A172 (cell line): ENCODE measurements at places on chromosomes 5 and 9.
A peak's percentile ranks its signal among the peaks of the same experiment; 100 is the strongest.

DNA sequence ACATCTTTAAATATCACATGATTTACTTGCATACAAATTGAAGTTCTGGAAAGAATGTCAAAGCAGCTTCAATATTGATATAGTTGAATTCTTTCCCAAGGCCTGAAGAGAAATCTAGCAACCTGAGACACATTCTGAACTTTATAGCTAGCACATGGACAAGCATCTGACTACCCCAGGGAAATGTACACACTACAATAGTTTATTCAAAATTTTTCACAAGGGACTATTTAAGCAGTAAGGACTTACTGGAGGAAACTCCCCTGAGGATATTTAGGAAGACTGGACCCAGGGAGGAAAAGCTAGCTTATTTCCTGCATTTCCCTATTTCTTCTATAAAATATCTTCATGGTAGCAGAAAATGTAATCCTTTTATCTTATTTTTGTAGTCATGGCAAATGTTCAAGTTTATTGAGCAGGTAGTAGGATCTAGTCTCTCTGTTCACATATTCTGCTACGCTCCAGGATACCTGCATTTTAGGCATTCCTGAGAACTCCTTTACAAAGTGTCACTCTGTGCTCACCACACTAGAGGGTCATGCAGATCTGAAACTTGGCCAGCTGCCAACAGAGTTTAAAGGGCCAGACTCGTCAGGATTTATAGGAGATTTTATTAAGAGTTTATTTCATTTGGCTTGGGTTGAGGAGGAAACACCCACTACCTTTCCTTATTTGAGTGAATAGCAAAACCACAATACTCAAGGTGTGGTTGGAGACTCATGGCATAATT is 348.4 kb upstream of the FTMT start:
- DNase-seq, result peak; percentile 1

DNA sequence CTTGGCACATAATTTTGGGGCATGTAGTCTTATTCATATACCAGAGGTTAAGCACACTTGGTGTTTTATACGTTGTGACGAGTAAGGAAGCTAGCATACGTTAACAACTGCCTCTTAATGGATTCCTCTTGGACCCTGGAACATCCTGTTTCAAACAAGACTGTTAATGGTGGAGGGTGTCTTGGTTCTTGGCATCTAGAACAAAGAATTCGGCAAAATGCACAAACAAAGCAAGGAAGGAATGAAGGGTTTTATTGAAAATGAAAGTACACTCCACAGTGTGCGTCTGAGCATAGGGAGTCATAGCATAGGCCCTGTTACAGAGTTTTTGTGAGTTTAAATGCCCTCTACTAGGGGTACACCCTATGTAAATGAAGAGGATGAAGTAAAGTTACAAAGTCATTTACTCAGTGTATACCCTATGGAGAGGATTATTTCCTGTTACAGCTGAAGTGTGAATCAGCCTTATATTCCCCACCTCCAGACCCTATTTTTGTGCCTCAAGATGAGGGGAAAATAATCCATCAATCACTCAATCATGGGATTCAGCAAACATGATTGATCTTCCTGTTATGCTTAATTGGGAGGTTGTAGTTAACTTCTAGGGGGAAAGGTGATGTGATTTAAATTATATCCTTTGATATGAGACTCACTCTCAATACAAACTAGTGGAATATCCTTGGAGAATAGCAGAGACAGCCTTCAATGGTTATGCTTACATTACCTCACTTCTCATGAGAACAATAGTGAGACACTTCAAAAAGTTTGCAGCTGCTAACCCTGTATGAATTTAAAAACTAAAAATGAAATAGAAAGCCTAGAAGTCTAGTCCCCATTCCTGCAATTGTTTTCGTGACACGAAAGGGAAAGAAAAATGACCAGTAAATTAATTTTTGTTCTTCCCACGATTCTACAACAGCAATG is 84.9 kb upstream of the MYO10 start:
- no peak for DNase-seq

DNA sequence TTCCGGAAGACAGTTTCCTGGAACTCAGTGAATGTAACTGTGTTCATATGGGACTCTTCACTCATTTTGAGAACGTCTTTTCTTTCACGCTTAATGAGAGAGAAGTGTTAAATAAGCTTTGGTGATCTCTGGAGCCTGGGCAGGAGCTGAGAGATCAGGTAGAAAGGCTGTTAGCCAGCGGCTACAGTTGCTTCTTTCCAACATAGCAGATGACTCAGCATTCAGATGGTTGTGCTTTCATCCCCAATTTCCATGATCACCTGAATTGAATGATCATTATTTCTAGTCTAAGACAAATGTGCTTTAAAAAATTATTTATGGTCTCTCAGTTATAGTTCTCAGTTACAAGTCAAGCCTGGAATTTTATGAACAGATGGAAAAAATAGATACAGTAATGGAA is 234.5 kb downstream of the ADAMTSL1 start:
- no peak for DNase-seq

GRCh38 chr9:75164573-75164972 is 76.3 kb downstream of the OSTF1 start:
- no peak for DNase-seq

GRCh38 chr9:36064448-36065037 is 27.8 kb downstream of the RECK start:
- no peak for DNase-seq

GRCh38 chr5:109701252-109701651 is 11.5 kb downstream of the MAN2A1 start:
- no peak for DNase-seq

DNA sequence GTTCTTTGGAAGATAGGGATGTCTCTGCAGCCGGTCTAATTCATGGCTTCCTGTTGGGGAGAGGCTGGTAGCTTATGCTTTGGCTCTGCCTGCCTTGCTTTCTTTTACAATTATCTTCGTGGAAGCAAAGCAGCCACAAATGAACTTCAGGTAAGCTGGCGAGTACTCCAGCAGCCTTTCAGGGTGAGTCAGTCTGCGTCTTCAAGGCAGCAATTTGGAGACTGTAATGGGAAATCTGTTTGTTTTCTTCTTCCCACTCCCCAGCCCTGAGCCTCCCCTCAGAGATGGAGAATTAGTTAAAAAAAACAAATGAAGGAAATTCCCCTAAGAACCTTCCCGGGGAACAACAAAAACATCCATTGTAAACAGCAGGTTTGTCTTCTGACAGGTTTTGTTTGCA is 100.1 kb downstream of the PSAT1 start:
- no peak for DNase-seq

DNA sequence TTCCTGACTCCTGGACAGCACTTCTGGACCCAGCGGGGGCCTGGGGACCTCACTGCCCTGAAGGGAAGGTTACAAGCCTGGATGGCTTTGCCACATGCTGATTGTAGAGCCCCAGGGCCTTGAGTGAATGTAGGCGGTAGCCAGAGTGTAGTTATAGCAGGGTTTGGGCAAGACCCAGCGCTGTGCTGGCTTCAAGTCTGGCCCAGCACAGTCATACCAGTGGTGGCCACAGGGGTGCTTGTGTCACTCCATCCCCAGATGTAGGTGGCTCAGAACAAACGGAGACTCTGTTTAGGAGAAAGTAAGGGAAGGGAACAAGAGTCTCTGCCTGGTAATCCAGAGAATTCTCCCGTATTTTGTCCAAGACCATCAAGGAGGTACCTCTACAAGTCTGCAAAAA is 84.6 kb downstream of the STARD4 start:
- DNase-seq, result no peak

DNA sequence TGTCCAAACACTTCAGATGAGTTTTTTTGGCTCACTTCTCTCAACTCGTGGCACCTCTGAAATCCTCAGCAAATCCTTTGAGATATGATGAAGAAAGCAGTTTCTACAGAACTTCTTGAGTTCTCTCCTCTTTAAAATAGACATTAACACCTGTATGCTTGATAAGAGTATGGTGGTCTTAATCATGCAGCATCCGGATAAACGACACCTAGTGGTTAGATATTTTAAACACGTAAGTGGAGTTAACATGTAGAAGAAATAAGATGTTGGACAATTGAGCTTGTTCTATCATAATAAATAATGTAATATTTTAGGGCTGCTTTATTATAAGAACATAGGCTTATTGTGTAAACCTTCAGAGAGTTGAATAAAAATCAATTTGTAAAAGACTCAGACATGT is 324.8 kb downstream of the CYLC2 start:
- peak; percentile 5 for DNase-seq

- peak; percentile 3 for DNase-seq
These were observed 700.3 kb downstream of the PTPRD start for GRCh38 chr9:9912459-9912858.

DNA sequence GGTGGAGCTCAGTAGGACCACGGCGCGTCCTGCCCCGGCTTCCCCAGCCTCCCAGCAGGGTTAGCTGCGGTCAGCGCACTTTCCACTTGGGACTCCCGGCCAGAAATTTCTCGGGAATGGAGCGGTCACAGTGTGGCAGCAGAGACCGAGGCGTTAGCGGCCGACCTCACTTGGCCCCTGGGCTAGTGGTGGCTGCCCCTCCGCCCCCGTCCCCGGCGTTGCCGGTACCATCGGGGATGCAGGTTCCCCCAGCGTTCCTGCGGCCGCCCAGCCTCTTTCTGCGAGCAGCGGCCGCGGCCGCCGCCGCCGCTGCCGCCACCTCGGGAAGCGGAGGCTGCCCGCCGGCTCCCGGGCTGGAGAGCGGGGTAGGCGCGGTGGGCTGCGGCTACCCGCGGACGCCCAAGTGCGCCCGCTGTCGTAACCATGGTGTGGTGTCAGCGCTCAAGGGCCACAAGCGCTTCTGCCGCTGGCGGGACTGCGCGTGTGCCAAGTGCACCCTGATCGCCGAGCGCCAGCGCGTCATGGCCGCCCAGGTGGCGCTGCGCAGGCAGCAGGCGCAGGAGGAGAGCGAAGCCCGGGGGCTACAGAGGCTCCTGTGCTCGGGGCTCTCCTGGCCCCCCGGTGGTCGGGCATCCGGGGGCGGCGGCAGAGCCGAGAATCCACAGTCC is 460 bp downstream of the DMRTA1 start:
- peak; percentile 35 for DNase-seq

- DNase-seq, result no peak
These were observed 39.5 kb downstream of the FAM174A start for GRCh38 chr5:100574716-100575115.

GRCh38 chr5:71651579-71651978 is 64.4 kb downstream of the MCCC2 start:
- no peak for DNase-seq

- DNase-seq, result no peak
These were observed 52.1 kb downstream of the BARX1 start for GRCh38 chr9:93902780-93903655.

- DNase-seq, result no peak
These were observed at the start of gene IRX4 for GRCh38 chr5:1882337-1883119. IRX4 (minus strand) TSS chr5:1882925; CDS start chr5:1882647, 278 bp downstream.

DNA sequence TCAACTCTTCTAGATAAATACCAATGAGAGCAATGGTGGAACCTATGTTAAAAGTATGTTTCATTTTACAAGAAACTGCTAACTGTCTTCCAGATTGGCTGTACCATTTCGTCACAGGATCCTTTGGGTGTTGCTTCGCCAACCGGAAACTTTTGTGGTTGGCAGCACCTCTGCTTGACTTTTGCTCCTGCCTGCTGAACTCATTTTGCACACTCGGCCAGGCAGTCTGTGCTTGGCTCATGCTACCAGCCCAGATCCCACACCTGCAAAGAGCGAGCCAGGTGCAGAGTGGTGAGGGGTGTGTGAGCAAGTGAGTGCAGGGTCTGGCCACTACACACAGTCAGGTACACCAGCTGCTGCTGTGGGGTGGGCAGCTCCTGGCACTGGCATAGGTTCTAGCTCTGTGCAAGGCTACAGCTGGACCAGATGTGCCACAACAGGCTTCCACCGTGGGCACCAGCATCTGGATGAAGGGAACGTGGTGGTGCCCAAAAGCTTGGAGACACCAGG is 422.3 kb downstream of the PRR16 start:
- no peak for DNase-seq

DNA sequence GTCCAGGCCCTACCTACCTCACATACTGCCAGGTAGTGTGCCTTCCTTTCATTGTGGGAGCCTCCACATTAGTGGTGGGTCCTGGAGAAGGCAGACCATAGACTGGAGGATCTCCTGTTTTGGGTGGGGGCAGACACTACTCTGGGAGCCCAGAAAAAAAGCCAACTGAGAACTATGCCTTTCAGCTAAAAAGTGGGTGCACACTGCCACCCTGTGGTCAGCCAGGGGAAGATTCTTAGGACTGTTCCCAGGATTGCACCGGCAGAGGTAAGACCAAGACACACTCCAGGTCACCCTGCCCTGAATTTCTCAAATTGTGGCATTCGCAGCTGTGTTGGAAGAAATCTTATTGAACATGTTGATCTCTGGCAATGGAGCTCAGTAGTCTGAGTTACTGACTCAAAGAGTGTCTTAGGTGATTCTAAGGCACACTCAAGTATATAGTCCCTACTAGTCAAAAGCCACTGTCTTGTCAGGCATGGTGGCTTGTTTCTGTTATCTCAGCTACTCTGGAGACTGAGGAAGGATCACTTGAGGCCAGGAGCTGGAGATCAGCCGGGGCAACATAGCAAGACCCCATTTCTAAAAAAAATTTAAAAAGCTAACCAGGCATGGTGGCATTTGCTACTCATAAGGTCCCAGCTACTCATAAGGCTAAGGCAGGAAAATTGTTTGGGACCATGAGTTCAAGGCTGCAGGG is 3.6 kb downstream of the SIGMAR1 start:
- peak; percentile 51 for DNase-seq

- DNase-seq, result peak; percentile 98
These were observed 144.5 kb downstream of the AOPEP start for GRCh38 chr9:94870793-94871558.

- DNase-seq, result peak; percentile 35
These were observed 161.3 kb upstream of the OTULINL start for GRCh38 chr5:14420101-14420811.

DNA sequence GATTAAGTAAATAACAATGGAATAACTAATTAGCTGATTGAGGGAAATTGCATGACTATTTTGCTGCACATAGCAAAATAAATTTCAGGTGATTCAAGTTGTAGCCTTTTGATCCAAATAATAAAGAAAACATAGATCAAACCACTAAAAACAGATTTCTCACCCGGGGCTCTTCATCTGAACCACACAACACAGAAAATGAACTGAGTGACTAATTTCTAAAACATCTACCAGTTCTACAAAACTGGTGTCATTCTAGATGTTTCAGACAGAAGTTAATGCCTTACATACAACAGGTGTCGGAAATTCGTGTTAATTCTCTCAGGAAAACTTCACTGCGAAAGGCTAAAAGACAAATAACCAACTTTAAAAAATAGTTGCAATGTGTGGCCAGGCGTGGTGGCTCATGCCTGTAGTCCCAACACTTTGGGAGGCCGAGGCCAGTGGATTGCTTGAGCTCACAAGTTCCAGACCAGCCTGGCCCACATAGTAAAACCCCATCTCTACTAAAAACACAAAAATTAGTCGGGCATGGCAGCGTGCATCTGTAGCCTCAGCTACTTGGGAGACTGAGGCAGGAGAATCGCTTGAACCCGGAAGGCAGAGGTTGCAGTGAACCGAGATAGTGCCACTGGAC is 6.9 kb downstream of the PROP1 start:
- no peak for DNase-seq

DNA sequence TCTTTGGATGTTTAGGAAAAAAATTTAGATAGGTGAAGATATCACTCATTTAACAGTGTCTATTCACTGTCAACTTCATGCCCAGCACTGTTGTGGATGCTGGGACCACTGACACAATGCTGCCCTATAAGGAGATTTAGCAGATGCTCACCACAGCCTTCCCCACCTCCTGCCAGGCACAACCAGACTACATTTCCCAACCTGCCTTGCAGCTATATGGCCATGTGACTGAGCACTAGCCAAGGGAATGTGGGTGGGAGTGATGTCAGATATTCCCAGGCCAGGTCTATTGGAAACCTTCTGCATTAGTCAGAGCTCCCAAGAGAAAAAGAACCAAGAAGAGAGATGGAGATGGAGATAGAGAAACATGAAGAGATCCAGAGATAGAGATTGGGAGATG is 302.6 kb upstream of the TAS2R1 start:
- DNase-seq, result peak; percentile 51
